ENCODE measurements at places on chromosomes 2 and 18.

- DNase-seq = no peak
These were observed 37.2 kb downstream of the PTPRM start for GRCh38 chr18:7604361-7604760.

DNA sequence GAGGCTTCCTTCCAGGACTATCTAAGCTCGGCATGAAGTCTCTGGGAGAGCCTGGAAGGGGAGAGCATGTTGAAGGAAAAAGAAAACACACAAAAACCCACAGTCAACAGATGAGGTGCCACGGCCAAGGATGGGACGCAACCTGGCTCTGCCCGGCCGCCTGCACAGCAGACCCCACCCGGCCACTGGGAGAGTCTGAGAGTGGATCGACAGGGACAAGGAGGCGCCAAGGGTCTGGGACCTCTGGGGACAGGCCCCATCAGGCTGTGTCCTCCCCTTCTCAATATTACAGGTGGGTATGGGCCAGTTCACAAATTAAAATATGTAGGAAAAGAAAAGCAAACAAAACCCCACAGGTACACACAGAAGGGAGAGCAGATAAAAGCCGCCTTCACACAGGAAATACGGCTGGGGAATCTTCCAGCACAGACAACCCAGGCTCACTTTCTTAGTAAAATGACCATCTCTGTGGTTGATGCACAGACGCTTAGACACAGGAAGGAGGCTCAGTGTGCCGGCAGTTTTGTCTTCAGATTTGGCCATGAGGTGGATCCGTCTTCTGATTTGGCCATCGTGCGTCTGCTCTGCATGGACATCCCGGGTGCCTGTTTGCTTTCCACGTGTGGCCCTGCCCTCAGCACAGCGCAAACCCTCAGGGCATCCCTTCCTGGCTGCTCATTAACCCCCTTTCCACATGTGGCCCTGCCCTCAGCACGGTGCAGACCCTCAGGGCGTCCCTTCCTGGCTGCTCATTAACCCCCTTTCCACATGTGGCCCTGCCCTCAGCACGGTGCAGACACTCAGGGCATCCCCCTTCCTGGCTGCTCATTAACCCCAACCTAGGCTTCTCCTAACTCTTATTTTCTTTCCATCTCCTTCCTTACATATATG, 138.4 kb downstream of the EIPR1 start:
- DNase-seq = peak; percentile 74

GRCh38 chr2:187580462-187581124, 26.4 kb upstream of the TFPI start:
- DNase-seq = peak; percentile 55

DNA sequence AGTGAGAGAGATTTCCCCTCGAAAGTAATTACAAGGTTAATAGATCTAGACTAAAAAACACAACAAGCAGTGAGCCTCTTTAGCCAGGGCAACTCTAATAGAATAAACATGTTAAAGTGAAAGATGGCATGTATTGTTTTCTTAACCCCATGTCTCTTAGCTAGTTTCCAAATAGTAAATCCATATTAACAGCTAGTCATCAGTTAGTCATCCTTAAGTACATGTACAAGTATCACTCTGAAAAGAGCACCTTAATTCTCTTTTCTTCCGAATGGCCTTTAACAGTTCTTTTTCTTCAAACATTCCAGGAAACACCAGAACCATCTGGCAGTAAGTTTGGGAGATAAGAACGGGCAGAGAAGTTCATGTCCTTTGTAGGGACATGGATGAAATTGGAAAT, 1480.0 kb downstream of the LRP1B start:
- no peak for DNase-seq

DNA sequence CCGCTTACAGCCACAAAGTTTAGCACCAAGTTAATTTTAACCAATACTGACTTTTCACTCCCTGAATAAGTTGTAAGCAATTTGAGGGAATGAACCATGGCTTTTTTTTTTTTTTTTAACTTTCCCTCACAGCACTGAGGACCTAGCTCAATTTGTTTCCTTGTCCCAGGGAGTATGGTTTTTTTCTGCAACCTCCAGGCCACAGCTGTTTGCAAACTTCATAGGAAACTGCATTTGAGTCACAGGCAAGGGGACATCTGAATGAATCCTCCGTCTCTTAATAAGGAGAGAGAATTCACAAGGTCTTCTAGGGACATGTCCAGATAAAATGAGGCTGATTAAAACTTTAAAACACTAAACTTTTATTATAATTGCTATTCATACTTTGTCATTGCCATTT, 181.5 kb downstream of the GFPT1 start:
- no peak for DNase-seq

DNA sequence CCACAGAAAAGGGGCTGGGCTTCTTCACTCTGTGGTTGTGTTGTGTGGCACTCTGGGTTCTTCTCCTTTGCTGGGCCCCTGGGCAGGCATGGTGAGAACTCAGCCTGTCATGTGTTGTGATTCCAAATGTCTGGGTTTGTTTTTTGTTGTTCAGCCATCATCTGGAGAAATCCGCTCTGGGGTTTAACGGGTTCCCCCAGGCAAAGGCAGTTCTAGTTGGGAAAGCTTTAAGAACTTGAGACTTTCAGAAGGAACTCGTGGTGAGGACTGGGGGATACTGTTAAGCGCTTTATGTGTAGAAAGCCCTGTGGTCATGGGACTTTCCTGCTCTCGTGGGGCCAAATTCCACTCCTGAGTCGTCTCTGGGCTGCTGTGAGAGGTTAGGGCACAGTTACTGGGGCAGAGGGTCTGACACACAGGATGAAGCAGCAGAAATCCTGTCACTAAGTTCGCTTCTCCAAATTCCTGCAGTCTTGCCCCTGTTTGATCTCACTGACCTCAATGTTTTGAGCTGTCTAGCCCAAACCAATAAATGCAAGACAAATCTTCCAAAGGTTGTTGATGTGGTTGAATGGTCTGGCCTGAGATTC, 87.7 kb downstream of the RAPGEF4 start:
- DNase-seq = peak; percentile 3

- DNase-seq = no peak
These were observed 786.6 kb upstream of the ID2 start for GRCh38 chr2:7895289-7895688.

- DNase-seq = no peak
These were observed 645.0 kb downstream of the IRS1 start for GRCh38 chr2:226154610-226155009.

DNA sequence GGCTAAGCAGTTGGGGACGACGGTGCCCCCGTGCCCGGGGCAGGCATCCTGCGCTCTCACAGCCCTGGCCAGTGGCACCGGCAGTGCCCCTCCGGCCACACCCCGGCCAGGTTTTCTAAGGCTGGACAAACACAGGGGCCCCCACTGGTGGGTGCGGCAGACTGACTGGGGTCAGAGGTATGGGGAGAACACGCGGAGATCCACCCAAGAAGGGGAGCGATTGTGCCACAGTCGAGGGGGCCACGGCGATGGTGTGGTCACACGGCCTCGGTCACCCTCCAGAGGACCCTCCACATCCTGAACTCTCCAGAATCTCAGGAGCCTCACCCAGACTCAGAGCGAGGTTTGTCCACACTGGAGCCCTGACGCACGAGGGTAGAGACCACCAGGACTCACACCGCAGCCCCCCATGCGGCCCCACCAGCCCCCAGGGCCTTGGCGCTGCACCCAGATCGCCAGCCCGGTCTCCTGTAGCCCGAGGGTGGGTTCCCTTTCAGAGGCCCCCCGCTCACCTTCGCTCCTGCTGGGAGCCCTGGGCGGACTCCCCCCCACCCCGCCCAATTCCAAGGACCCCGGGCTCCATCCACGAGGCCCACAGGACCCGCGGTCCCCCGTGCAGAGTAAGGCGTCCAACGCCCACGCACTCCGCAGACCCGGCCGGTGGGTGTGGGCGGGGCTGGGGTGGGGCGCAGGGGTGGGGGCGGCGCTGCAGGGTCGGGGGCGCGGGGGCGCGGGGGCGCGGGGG, 15.2 kb downstream of the PDCD1 start:
- DNase-seq = no peak

GRCh38 chr2:73601780-73602179, 40.4 kb downstream of the NAT8 start:
- no peak for DNase-seq

DNA sequence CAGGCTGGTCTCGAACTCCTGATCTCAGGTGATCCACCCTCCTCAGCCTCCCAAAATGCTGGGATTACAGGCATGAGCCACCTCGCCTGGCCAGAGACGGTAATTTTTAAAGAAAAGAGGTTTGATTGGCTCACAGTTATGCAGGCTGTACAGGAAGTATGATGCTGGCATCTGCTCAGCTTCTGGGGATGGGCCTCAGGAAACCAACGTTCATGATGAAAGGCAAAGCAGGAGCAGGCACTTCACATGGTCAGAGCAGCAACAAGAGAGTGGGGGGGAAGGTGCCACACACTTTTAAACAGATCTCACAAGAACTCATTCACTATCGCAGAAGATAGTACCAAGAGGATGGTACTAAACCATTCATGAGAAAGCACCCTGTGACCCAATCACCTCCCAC, 38.0 kb upstream of the GPD2 start:
- DNase-seq = no peak

DNA sequence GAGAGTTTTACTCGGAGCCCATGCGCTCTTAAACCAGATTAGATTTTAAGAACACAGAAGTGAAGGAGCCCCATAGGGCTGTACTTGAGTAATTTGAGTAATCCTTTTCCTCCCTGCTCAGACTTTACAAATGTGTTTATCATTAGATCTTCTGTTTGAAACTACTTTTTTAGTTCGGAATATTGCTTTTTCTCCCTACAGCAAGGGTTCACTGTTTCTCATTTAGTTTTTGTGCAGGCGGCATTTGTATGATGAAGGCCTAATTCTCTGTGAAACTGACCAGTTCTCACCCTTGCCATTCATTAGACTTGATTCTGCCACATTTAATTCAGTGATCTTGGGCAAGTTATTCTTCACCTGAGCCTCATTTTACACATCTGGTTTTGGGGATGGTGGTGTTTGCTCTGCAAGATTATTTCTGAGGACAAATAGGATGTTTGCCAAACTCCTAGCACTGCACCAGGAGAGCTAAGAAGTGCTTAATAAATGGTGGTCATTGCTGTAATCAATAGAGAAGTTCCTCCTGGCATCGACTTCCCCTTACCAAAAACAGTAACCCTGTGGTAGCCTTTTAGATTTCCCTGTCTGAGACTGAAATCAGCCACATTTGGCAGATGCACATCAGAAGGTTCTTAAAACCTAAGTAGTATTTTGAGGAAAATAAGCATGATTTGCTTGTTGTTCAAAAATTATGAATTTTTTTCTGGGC, 2.2 kb downstream of the B3GNT2 start:
- DNase-seq = peak; percentile 60

DNA sequence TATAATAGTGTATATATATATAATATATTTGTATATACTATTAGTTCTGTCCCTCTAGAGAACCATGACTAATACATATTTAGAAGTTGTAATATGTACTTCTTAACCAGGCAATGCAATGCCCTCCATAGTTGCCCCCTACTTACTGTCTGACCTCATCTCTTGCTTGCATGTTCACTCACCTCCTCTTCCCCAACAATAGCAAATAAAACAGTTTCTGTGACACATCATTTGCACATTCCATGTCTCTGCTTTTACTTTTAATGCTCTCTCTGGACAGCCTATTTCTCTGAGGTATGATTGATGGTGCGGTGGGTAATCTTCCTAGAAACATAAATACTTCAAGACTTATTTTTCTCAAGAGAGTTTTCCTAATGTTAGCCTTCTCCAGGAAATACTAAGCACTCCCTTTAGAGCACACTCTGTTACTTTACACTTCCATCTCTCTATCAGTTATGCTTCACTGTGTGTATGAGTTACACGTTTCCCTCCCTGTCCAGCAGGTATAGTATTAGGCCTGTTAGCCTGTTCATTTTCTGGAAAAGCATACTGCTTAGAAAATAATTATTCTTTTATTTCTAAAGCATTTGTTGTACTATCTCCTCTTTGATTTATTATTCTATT, 295.6 kb upstream of the LRATD1 start:
- no peak for DNase-seq
